G401 (cell line): ENCODE measurements at places on chromosomes 7 and 10.
A peak's percentile ranks its signal among the peaks of the same experiment; 100 is the strongest.

GRCh38 chr7:2825559-2826227, 18.4 kb downstream of the GNA12 start:
- no peak for DNase-seq

- peak; percentile 12 for DNase-seq
These were observed 152.7 kb downstream of the SKIDA1 start for GRCh38 chr10:21372651-21373410.

DNA sequence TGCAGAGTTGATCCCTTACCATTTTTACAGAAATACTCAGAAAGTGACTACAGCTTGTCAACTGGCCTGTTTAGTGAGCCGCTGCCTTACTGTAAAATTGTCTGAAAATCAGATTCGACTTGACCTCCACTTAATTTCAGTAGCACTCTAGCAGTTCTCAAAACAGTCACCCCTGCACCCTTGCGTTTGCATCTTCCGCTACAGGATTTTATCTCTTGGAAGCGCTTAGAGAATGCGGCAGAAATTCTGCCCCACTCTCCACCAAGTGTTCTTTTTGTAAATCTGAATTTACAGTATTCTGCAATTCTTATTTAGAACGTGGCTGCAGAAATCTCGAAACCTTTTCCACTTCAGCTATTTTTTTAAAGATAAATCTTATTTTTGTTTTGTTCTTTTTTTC, 1.9 kb upstream of the TWIST1 start:
- DNase-seq: no peak

DNA sequence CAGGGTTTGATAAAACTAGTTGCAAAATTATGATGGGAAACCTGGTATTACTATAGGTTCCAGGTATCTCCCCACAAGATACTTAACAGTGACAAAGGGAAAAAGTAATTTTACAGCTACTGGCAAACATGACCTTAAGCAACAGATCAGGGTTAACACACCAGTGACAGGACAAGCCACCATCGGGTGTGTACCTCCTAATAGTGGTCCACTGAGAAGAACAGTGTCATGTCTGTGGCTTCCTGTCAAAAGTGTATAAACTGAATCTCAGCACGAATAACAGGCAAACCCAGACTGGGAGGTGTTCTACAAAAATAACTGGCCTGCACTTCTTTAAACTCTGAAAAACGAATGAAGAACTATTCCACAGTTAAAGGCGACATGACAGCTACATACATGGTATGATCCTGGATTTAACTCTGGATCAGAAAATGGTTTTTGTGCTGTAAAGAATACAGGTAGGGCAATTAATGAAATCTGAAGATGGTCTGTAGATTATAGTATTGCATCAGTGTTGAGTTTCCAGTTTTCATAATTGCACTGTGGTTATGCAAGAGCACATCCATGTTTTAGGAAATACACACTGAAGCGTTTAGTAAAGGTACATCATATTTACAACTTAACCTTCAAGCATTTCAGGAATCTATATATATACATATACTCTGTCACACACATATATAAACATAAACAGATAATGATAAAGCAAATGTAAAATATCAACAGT, 32.0 kb upstream of the ARMS2 start:
- no peak for DNase-seq

GRCh38 chr10:44517635-44518034, 132.7 kb upstream of the CXCL12 start:
- DNase-seq: no peak
